ENCODE measurements at places on chromosomes 7 and 10.

GRCh38 chr10:116029826-116030225 is 243.2 kb downstream of the GFRA1 start:
- no peak for DNase-seq

DNA sequence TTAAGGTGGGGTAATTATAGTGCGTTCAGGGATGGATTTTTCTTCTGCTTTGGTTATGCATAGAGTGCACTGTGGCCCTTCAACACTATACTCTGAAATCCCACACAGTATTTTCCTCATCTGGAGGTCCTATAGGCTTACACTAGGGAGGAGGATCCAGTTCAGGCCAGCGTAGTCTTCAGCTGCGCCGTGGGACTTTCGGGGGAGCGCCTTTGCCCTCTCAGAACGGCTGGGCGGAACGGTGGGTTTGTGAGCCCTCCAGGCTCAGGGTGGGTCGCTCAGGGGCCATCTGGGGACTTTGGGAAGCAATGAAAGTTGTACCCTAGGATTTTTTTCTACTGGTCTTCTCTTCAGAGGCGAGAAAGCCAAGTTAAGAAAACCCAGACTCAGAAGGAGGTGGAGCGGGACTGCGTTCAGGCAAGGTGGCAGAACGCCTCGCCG is 652 bp upstream of the VPS26A start:
- DNase-seq: no peak

- no peak for DNase-seq
Measured at GRCh38 chr10:7029672-7030071, 381.2 kb downstream of the SFMBT2 start.

DNA sequence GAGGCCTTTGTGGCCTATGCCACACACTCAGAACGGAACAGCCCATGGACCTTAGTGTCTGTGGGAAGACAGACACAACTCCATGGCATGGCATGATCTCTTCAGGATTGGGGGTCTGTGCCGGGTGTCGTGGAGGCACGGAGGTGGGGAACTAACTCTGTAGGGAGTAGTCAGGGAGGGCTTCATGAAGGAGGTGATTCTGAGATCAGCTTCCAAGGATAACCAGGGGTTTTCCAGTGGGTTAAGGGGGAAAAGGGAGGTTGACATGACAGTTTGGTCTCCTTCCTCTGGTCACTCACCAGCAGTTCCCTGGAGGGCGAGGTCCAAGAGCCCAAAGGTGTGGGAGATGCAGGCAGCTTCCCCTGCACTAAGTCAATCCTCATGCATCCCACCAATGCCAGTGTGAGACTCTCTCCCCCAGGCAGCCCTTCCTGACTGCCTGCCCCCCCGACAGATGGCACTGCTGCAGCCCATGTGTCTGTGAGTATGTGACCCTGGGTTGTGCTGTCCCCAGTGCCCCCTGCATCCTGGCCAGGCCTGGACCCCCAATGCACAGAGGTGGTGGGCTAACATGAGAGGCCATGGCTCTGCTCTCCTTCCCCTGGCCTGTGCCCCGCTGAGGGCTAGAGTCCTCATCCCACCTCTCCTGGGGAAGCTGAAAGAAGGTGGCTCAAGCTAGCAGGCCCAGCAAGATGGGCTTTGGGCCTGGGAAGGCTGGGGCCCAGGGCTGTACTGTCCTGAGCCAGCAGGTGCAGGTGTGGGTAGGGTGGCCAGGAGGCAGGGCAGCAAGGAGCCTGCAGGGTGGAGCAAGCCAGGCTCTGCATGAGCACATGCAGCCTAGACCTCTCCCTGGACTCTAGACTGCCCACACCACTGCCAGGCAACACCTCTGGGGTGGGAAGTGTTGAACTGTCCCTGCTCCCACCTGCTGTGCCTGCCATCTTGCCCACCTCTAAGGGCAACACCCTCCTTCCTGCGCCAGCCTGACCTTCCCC is 39.7 kb downstream of the RASGEF1A start:
- DNase-seq: no peak

GRCh38 chr7:108010377-108010776 is 7.4 kb upstream of the LAMB1 start:
- no peak for DNase-seq

DNA sequence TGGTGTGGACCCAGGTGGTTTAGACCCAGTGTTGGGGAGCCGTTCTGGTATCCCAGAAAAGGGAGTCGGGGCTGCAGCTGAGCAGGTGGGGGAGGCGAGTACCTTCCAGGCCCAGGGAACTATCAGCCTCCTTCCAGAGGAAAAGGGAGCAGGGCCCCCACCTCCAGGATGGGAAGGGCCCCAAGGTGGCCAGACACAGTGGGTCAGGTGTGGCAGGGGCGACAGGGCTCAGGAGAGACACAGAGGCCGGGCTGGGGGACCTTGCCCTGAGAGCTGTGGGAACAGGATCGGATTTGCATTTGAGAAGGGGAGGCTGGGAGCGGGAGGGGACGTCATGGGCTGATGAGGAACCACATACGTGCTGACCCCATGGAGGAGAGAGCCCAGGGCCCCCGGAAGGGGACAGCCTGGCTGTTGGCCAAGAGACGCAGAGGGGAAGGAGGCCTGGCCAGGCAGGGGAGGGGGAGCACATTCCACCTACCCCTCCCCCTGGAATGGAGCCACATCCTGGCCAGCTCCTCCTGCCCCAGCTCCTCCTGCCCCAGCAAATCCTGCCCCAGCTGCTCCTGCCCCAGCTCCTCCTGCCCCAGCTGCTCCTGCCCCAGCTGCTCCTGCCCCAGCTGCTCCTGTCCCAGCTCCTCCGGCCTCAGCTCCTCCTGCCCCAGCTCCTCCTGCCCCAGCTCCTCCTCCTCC is 9.7 kb upstream of the TTYH3 start:
- DNase-seq: no peak
